ENCODE measurements at places on chromosomes 5 and 9. TPM values are rescaled to one million over a fixed set of nuclear protein-coding genes. Genes with fewer than 3 reads are reported as not detected.

RACK1 gene
- total RNA-seq: 17,192 TPM

CTNNAL1 gene
- total RNA-seq: 1.6 TPM

PCA3 gene
- 0.54 TPM for total RNA-seq

PCDHGB5 gene
- total RNA-seq: 2.4 TPM

DRD1 gene
- not detected for total RNA-seq

SKP2 gene
- total RNA-seq: 29.1 TPM

ACTBL2 gene
- not detected for total RNA-seq

EQTN gene
- total RNA-seq: not detected

UAP1L1 gene
- total RNA-seq: 14.8 TPM

RIC1 gene
- total RNA-seq: 28.0 TPM

PCDHGB2 gene
- total RNA-seq: 2.4 TPM

DNA sequence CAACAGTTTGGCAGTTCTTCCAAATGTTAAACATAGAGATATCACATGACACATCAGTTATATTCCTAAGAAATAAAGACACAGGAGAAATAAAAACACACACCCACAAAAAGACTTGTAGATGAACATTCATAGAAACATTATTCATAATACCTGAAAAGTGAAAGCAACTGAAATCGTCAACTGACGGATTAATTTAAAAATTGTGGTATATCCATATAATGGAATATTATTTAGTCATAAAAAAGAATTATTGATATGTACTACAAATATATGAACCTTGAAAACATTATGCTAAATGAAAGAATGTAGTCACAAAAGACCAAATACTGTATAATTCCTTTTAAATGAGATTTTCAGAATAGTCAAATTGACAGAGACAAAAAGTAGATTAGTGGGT, 330.2 kb upstream of the CD180 start:
- no peak for DNase-seq

DNA sequence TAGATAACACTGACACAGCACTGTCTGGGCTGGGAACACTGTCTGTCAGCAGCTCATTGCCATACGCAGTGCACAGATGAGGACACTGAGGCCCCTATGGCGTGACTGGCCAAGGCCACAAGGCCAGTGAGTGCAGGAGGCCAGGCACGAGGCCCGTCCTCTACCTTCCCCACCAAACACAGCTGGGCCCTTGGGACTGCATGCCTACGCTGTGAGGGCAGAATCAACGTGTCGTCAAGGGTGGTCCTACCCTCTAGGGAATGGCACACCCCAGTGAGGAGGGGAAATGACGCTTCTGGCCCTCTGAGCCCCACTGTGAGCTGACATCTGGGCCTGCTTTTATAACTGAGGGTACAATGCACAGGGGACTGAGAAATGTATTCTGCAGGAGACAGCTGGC, 42.1 kb upstream of the SLC25A51 start:
- no peak for DNase-seq

DNA sequence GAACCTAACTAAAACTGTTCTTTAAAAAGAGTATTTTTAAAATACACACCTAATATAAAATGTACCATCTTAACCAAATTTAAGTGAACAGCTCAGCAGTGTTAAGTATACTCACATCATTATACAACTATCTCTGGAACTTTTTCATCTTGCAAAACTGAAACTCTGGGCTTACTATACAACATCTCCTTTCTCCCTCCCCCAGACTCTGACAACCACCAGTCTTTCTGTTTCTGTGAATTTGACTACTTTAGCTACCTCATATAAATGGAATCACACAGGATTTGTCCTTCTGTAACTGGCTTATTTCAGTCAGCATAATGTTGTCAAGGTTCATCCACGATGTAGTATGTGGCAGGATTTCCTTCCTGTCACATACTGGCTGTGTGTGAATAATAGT, 93.5 kb downstream of the FOXD1 start:
- DNase-seq: no peak

DNA sequence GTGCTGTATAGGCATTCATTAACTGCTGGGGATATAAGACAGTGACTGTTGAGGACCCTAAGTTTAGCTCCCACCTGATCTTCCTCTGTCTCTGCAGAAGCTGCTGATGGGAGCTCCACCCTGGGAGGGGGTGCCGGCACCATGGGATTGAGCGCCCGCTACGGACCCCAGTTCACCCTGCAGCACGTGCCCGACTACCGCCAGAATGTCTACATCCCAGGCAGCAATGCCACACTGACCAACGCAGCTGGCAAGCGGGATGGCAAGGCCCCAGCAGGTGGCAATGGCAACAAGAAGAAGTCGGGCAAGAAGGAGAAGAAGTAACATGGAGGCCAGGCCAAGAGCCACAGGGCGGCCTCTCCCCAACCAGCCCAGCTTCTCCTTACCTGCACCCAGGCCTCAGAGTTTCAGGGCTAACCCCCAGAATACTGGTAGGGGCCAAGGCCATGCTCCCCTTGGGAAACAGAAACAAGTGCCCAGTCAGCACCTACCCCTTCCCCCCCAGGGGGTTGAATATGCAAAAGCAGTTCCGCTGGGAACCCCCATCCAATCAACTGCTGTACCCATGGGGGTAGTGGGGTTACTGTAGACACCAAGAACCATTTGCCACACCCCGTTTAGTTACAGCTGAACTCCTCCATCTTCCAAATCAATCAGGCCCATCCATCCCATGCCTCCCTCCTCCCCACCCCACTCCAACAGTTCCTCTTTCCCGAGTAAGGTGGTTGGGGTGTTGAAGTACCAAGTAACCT, 22.1 kb downstream of the PCDHGC5 start:
- no peak for DNase-seq

- DNase-seq: no peak
These were observed 24.0 kb upstream of the MAP3K1 start for GRCh38 chr5:56791396-56791795.

DNA sequence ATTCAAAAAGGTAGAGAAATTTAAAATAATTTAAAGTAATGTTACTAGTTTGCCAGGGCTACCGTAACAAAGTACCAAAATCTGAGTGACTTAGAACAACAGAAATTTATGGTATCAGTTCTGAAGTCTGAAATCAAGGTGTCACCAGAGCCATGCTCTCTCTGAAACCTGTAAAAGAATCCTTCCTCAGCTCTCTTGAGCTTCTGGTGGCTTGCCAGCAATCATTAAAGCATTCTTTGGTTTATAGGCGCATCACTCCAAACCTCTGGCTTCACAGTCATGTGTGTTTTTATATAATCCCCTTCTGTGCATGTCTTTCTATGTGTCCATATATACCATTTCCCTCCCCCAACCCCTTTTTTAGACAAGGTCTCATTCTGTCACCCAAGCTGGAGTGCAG, 220.3 kb downstream of the COX7C start:
- DNase-seq: no peak

- no peak for DNase-seq
These were observed 36.7 kb upstream of the IZUMO3 start for GRCh38 chr9:24582146-24583126.

GRCh38 chr9:31541721-31542281, 842.6 kb upstream of the ACO1 start:
- no peak for DNase-seq

Data from hematopoietic multipotent progenitor cell (in vitro differentiated cells).